ENCODE measurements at places on chromosomes 3 and 15.

- DNase-seq, result no peak
These were observed 9.1 kb downstream of the BFSP2 start for GRCh38 chr3:133408961-133409360.

GRCh38 chr3:149480326-149481017 lies 6.0 kb downstream of the TM4SF4 start:
- DNase-seq, result no peak

DNA sequence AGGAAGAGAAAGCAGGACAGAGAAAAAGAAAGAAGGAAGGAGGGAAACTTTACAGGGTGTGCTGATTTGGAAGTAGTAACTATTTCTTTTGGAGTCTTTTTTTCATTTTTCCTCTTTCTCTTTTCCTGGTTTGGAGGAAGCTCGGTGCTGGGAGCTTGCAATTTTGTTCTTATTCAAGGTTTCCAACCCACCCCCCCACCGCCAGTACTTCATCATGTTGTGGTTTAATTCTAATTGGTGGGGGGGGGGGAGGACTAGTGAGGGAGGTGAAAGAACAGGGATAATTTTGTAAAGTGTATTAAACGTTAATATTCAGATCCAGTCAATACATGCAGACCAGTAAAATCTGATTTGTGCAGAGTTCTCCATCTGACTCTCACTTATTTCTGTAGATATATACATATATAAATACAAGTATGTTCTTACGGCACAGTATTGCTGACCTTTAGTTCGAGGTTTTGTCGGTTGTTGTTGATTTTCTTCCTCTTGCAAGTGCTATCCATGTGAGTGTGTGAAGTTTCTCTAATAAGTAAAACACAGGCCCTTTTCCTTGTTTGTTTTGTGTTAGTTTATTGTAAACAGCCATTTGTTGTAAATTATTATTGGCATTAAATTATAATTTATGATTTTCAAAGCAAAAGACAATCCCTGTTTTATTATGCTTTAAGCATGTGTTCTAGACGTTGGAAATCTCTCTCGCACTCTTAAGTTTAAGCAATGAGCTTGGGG lies 9.3 kb downstream of the NR2F2 start:
- DNase-seq, result no peak

GRCh38 chr15:99574502-99574901 lies 8.7 kb downstream of the MEF2A start:
- no peak for DNase-seq

GRCh38 chr3:53730576-53730975 lies 115.6 kb downstream of the CHDH start:
- DNase-seq, result no peak

DNA sequence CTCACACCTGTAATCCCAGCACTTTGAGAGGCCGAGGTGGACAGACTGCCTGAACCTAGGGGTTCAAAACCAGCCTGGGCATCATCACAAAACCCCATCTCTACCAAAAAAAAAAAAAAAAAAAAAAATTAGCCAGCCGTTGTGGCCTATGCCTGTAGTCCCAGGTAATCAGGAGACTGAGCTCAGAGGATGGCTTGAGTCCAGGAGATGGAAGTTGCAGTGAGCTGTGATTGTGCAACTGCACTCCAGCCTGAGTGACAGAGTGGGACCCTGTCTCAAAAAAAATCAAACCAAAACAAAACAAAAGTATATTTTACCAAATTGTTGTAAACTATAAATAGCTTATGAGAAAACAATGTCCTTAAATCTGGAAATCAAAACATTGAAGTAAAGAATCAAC lies 34.7 kb upstream of the UBP1 start:
- no peak for DNase-seq

DNA sequence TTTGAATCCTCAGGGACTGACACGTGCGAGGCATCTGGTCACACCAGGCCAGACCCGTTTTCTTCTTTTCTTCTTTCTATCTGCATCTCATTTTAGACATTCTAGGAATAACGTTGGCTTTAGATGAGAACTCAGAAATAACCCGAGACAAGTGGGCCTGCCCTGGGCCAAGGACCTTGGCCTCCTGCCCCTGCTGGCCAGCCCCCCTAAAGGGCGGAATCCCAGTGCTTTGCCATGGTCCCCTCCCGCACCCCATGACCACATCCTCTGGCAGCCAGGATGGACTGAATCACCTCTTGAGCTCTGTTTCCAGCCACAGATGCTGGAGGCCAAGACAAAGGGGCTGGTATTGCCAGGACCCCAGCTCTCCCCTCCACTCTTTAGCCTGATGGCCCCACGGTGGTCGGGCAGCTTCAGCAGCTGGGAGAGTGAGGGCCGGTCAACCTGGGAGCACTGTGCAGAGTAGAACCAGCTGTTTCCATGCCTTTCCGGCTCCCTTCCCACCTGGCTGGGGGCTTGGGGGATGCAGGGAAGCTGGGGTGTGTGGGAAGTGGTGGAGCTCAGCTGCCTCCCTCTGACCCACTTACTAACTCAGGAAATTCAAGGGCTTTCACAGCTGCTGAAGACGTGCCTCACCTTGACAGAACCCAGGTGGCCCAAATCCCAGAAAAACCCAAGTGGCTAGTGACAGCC lies 190.9 kb downstream of the FAM43A start:
- DNase-seq, result no peak

DNA sequence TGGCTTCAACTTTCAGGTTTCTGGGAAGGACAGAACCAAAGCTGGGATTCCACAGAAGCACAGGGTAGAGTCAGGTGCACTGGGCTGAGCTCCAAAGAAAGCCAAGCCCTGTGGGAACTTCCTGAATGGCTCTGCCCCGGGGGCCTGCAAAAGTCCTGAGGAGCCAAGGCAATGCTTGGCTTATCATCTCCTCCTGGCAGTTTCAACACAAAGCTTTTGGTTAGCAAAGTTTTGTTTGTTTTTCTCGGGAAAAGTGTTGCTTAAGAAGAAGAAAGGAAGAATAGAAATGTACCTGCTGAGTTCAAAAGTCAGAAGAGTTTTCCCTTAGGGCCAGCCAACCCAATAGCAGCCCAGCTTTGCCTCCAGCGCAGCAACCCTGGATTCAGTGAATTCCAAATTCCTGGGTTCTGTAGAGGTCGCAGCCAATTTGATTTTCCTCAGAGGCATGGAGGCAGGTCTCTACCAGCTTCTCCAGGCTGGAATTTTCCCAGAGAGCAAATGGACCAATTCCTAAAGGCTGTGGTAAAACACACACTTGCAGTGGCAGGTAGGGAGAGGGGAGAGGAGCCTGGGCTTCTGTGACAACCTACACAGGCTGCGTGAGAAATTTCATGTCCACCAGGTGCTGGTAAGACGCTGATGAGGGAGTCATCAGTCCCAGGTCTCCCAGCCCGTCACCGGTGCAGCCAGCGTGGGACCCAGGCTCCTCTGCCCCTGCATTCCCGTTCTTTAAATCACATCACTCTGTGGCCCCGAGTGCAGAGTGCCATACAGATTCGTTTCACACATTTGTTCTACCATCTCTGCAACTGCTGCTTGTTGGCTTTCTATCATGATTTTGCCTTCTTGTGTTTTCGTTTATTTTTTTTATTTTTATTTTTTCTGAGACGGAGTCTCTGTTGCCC lies 54.3 kb upstream of the SNRPA1 start:
- DNase-seq, result no peak

DNA sequence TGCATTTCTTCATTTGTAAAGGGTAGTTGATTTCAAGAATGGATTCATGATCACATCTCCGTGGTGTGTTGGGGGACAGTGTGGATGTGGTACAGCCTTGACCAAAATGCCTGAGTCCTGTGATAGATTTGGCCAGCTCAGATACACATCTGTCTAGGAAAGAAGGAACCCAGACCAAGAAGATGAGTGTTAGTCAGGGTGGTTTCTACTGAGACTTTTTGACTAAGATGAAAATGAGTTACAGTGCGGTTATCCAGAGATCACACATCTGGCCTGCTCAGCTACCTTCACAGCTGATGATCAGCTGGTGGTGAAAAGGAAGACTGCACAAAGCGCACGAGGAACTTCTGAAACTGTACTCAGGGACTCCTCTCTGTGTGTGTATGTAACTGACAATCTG lies 68.0 kb downstream of the FNDC3B start:
- DNase-seq, result peak; percentile 22

DNA sequence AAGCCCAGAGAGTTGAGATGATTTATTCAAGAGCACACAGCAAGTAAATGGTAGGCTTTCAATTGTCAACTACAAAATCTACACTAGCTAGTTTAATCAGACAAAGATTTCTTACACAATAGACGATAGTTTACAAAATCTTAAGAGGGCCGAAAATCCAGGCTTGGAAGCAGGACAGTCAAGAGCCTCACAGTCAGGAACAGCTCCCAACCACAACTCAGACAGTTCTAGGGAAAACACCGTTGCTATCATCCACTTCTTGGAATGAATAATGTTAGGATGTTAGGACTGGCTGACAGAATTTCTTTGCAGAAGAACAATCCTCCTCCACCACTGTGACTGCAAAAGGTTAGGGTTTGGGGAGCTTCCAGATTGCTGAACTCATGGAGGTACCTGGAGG lies 290.8 kb upstream of the ZPLD1 start:
- no peak for DNase-seq

DNA sequence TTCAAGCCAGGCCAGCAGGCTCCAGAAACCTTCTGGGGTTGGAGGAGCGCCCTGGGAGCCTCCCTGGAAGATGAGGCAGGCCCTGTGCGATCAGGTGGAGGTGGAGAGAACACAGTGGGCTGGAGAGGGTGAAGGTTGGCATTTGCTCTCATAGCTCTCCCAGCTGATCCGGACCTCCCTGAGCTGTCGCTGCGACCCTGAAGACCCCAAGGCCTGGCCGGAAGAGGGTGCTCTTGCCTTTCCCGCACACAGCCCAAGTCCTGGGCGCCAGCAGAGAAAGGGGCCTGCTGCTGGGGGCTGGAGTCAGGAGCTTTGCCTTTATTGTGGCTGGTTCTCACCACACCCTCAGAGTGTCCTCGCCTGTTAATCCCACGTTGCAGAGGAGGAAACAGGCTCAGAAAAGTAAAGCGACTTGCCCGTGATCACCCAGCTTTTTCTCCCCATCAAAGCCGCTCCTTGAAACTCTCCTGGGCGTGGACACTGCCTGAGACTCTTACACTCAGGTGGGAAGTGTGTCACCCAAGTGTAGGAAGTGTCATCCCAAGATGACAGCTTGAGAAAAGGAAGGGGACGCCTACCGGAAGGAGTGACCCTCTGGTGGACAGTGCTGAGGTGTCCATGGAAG lies 8.6 kb upstream of the RPL29 start:
- no peak for DNase-seq

- DNase-seq, result no peak
These were observed 2.7 kb upstream of the APPL1 start for GRCh38 chr3:57224856-57225255.

DNA sequence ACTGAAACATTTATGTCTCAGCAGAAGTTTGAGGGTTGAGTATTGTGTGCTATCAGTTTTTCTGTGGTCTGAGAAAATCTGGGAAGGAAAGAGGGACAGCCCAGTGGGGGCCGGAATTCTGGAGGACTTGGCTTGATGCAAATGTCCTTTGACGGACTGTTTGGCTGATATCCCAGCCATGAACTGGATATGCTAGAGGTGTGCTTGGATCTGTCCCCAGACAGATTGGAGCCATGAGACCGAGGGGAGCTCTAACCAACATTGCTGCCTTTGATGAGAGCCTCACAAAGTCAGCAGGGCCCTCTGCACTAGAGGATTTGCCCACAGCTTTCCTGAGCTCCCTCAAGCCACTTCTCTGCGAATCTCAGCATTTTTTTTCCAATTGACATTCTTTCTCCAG lies 405.6 kb downstream of the NTRK3 start:
- DNase-seq, result no peak

DNA sequence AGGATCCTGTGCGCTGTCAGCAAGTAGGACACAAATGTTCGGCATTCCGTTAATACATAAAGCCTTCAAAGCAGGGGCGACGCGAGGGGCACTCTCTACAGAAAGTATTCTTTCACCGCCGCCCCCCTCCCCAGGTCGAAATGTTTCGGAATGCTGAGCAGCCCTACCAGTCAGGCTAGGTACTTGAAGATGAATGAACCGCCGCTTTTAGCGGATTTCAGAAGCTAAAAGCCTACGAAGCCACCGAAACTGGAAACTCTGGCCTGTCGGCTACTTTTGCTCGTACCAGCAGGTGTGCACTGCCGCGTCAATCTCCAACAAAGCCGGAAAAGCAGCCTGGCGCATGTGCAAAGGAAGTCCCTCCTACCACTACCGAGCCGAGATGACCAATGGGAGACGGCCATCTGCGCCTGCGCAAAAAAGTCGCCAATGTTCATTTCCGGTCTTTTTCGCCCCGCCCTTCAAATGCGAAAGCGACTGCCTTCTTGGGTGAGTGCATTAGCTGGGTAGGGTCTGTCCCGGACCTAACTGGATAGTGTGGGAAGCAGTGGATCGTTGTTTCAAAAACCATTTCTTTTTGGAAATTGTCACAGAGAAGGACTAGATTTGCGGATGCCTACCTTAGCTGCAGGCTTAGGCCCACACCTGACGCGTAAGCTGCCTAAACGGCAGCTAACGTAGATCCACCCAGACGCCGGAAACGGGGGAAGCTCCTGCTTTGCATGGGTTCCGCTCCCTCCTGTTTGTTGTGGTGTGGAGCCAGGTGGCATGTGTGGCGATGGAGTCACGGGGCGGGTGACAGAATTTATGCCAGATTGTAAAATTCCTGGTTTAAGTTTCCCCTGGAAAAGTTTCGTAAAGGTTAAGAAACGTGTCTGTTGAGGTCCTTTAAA lies at the start of gene WDR5B:
WDR5B (minus strand) TSS at position 301 of the 893 bp plus-strand sequence. CDS start 534 bp downstream, outside the sequence.
- DNase-seq, result peak; percentile 95
